ENCODE measurements at places on chromosomes 11 and 22.

GRCh38 chr11:117424781-117425180, 97.1 kb downstream of the CEP164 start:
- H3K36me3 ChIP-seq = no peaks in the 10 kb centered on the region
- peaks cover under 1% of the 10 kb centered on the region for H3K4me1 ChIP-seq
- no peak overlapping the region for H3K27ac ChIP-seq
- H3K4me3 ChIP-seq = no peak overlapping the region

- H3K4me3 ChIP-seq = peak overlapping the region; percentile 91
- H3K27me3 ChIP-seq = no peaks in the 10 kb centered on the region
- peaks cover 54% of the 10 kb centered on the region for H3K4me1 ChIP-seq
These were observed 313 bp downstream of the PRCP start for GRCh38 chr11:82899957-82900276.

GRCh38 chr11:17887779-17888178, 125.1 kb downstream of the SERGEF start:
- DNase-seq = no peak
- no peaks in the 10 kb centered on the region for H3K4me1 ChIP-seq
- H3K27me3 ChIP-seq = no peaks in the 10 kb centered on the region

DNA sequence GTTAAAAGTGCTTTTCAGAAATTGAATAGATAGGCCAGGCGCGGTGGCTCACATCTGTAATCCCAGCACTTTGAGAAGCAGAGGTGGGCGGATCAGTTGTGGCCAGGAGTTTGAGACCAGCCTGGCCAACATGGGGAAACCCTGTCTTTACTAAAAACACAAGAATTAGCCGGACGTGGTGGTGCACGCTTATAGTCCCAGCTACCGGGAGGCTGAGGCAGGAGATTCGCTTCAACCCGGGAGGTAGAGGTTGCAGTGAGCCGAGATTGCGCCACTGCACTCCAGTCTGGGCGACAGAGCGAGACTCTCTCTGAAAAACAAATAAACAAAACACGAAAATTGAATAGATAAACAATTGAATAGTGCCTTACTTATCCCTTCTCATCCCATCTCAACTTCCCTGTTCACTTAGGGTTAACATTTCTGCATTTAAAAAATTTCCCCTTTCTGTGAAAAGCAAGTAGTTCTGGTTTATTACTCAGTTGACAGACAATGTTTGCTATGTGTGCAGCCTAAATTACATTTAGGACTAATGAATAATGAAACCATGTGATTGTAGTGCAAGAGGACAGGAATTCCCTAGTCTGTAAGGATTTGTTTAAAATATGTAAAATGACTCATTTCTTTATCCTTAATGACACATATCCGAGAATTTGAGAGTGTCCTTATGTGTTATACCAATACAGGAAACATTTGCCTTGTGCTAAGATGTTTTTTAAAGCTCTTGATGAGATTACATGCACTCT, 6.0 kb downstream of the RNF169 start:
- no peak overlapping the region for H3K27ac ChIP-seq
- no peak for DNase-seq
- peaks cover 15% of the 10 kb centered on the region for H3K36me3 ChIP-seq
- H3K4me1 ChIP-seq = peaks cover 30% of the 10 kb centered on the region

- H3K36me3 ChIP-seq = peaks cover 26% of the 10 kb centered on the region
- no peak overlapping the region for H3K4me3 ChIP-seq
- no peak overlapping the region for H3K27ac ChIP-seq
- peaks cover 23% of the 10 kb centered on the region for H3K4me1 ChIP-seq
These were observed 9.0 kb upstream of the ATG16L2 start for GRCh38 chr11:72805216-72805615.

DNA sequence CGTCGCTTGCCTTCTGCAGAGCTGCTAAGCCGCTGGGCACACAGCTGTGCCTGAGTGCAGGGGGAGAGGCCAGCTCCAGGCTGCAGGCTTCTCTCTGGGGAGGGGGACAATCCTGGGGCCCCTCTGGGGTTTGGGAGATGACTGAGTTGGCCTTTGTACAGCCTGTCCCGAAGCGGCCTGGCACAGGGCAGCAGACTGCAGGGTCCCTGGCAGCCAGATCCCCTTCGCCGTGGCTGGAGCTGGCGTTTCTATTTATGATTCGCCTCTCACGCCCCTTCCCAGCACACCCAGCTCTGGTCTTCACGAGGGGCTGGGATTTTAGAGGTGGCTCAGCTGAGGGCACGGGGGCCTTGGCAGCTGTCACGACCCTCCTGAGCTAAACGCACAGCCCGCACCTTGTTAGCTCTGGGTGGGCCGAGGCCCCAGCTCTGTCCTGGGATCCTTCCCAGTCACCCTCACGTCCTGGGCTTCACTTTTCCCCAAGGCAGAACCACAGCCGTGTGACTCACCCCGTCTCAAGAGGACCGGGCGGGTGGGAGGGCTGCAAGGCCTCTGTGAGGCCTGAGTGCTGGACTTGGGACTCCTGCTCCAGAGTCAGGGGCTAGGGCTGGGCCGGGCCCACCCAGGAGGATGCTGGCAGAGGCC, 18.4 kb downstream of the OSBPL5 start:
- H3K4me1 ChIP-seq = no peaks in the 10 kb centered on the region
- DNase-seq = no peak
- no peak overlapping the region for H3K4me3 ChIP-seq
- no peak overlapping the region for H3K27ac ChIP-seq
- no peaks in the 10 kb centered on the region for H3K36me3 ChIP-seq

DNA sequence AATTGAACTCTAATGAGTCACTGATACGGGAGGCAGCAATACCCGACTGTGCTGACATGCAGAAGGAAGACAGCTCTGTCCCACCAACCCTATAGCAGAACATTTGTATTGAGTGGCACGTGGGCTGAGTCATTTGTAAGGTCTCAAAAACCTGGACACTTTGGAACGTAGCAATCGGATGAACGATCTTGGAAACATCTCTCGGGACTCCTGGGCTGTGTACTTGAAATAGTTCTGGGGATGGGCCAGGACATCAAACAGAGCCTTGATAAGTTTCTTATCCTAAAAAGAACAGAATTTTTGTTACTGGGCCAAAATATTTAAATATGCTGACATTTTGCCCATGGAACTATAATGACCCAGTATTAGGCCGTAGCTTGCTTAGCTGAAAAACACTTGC, 17.1 kb upstream of the NRIP3 start:
- no peaks in the 10 kb centered on the region for H3K36me3 ChIP-seq
- H3K4me3 ChIP-seq = no peak overlapping the region
- H3K27ac ChIP-seq = no peak overlapping the region
- peaks cover 23% of the 10 kb centered on the region for H3K4me1 ChIP-seq
- H3K27me3 ChIP-seq = peaks cover 30% of the 10 kb centered on the region

- H3K27ac ChIP-seq = no peak overlapping the region
- DNase-seq = no peak
- peaks cover 27% of the 10 kb centered on the region for H3K27me3 ChIP-seq
These were observed 180.3 kb upstream of the E2F8 start for GRCh38 chr11:19420868-19421533.

- no peak overlapping the region for H3K27ac ChIP-seq
- H3K4me1 ChIP-seq = peaks cover 2% of the 10 kb centered on the region
- peaks cover 10% of the 10 kb centered on the region for H3K36me3 ChIP-seq
- no peak for DNase-seq
- H3K27me3 ChIP-seq = no peaks in the 10 kb centered on the region
- H3K4me3 ChIP-seq = no peak overlapping the region
These were observed 113.2 kb downstream of the TMEM135 start for GRCh38 chr11:87150936-87151335.

GRCh38 chr22:36740716-36741115, 35.2 kb downstream of the IFT27 start:
- no peak overlapping the region for H3K27ac ChIP-seq
- no peak overlapping the region for H3K4me3 ChIP-seq
- H3K36me3 ChIP-seq = no peaks in the 10 kb centered on the region
- H3K27me3 ChIP-seq = peaks cover 14% of the 10 kb centered on the region

DNA sequence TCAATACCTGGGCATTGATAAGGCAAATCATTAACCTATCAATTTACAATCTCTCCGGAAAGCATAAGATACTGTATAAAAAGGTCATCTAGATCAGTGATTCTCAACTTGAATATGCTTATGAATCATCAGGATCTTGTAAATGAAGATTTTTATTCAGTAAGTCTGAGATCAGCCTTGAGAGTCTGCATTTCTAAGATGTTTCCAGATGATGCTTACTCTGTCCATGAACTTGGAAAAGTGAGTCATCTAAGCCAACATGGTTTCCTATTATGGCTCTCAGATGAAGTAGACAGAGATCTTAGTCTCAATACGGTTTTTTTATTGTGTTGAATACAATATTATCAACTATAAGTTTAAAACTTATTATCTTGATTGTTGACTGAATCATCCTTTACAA, 226.4 kb upstream of the KIRREL3 start:
- no peaks in the 10 kb centered on the region for H3K4me1 ChIP-seq
- no peak for DNase-seq

GRCh38 chr11:83002053-83002452, 69.6 kb downstream of the RAB30 start:
- H3K4me1 ChIP-seq = peaks cover 44% of the 10 kb centered on the region
- no peak for DNase-seq
- H3K27me3 ChIP-seq = no peaks in the 10 kb centered on the region
- H3K36me3 ChIP-seq = no peaks in the 10 kb centered on the region
- no peak overlapping the region for H3K27ac ChIP-seq
- H3K4me3 ChIP-seq = no peak overlapping the region

All from activated CD8-positive, alpha-beta memory T cell treated with anti-CD3 and anti-CD28 coated beads, Interleukin-2, amount 10 ng/mL, durations not matched to agents 7 days and 5 days (primary cell).